ENCODE measurements at places on chromosomes 6 and 20.

DNA sequence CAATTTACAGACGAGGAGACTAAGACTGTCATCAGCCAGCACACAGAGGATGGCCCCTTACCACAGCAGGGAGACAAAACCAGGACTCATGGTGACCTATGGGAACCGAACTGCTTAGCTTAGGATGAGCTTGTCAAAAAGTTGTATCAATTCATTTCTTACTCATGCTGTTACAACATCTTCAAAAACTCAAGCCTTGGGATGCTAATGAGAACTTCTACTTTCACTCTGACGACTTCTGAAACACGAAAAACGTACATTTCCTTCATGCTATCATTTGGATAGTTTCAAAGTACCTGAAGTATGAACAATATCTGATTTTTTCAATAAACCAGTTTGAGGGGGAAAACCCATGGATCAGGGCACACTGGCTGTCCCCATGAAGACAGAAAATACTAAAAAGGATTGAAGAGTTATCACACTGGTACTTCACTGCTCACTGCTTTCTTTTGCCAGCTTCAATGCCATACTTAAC, 31.9 kb downstream of the HIVEP2 start:
- DNase-seq: no peak

GRCh38 chr6:154542747-154543146, 32.3 kb upstream of the CNKSR3 start:
- no peak for DNase-seq

DNA sequence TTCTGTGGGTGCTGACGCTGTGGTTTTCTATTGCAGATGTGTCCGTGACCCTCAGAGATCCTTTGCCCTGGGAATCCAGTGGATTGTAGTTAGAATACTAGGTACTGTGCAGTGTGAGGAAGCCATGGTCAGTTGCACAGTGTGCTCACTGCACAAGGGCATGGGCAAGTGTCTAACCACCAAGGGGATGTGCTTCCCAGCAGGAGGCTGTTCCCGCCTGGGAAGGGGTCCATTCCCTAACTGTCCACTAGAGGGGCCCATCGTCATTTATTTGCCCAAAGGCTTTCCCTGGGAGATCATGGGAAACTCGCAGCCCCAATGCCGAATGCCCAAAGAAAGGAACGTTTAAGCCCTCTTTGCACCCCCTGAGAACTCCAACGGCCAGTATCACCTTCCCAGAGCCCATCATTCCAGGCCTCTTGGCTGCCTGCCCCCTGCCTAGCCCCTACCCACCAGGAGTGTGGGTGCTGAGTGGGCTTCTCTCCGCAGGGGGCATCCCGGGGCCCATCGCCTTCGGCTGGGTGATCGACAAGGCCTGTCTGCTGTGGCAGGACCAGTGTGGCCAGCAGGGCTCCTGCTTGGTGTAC, 26.2 kb downstream of the SLCO4A1 start:
- peak; percentile 74 for DNase-seq

DNA sequence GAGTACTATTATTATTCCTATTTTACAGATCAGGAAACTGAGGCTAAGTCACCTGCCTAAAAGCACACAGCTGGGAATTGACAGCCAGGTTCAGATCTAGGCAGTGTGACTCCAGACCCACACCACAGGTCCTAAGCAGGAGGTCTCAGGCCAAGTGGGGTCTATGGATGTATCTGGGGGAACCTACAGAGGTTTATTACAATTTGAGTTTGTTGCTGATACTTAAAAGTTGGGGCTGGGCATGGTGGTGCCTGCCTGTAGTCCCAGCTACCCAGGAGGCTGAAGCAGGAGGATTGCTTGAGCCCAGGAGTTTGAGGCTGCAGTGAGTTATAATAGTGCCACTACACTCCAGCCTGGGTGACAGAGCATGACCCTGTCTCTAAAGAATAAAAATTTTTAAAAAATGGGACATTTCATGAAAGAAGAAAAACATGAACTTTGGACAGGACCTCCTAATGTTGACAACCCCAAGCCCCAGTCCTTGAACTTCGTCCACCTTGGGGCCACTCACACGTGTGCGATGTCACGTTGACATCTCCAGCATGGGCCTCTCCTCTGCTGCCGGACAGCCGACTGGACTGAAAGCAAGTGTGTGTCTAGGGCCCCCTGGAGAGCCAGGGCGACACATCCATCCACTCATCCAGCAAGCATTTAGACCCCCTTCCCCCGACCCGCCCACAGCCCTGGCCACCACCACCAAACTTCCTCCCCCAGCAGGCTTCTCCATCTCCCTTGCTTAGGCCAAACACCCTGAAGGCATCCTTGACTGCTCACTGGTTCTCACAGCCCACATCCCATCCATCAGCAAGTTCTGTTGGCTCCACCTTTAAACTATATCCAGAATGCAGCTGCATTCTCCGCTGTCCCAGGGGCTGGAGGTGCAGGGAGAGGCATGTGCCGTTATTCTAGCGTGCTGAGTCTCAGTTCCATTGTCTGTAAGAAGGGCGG, 40.0 kb downstream of the NOL4L start:
- no peak for DNase-seq

- no peak for DNase-seq
Measured at GRCh38 chr6:134021396-134022122, 30.9 kb downstream of the SLC2A12 start.

DNA sequence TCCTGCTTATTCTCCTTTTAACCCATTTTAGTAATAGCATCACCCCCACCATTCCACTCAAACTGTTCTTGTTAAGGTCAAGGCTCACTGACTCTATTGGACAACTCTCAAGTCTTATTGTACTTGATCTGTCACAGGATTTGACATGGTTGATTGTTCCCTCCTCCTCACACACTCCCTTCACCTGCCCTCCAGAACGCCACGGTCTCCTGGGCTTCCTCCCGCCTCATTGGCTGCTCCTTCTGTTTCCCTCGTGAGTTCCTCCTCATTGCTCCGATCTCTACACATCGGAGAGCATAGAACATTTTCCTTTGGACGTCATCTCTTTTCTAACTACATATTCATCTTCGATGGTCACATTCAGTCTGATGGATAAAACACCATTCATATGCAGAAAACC, 55.1 kb downstream of the STMND1 start:
- DNase-seq: no peak

- DNase-seq: no peak
Measured at GRCh38 chr6:39830444-39830843, 38.3 kb downstream of the DAAM2 start.

DNA sequence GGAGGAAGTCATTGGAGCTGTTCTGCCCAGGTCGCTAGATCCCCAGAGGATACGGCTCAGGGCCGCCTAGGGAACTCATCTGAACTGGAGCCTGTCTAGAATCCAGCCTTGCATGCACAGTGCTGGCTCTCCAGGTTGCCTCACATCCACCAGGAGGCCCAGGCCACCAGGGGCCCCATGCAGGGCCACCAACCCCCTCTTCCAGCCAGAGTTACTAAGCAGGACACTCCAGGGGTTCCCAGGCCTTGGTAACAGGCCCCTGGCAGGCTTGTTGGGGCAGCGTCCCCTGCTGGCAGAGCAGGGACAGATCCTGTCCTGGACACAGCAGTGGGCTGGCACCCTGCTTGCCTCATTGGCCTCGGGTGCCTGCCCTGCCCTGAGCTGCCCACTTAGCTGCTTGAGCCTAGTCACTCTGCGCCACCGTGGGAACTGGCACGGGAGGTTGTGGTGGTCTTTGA, 35.3 kb downstream of the EFCAB8 start:
- no peak for DNase-seq

GRCh38 chr6:146071781-146072180, 42.9 kb downstream of the GRM1 start:
- DNase-seq: no peak

- DNase-seq: no peak
Measured at GRCh38 chr6:129009851-129010250, 126.9 kb downstream of the LAMA2 start.

GRCh38 chr6:133748628-133749027, 140.3 kb upstream of the TCF21 start:
- DNase-seq: no peak

- DNase-seq: no peak
Measured at GRCh38 chr20:37690626-37691369, 3.0 kb upstream of the CTNNBL1 start.

GRCh38 chr6:112749673-112750072, 402.5 kb downstream of the RFPL4B start:
- no peak for DNase-seq

DNA sequence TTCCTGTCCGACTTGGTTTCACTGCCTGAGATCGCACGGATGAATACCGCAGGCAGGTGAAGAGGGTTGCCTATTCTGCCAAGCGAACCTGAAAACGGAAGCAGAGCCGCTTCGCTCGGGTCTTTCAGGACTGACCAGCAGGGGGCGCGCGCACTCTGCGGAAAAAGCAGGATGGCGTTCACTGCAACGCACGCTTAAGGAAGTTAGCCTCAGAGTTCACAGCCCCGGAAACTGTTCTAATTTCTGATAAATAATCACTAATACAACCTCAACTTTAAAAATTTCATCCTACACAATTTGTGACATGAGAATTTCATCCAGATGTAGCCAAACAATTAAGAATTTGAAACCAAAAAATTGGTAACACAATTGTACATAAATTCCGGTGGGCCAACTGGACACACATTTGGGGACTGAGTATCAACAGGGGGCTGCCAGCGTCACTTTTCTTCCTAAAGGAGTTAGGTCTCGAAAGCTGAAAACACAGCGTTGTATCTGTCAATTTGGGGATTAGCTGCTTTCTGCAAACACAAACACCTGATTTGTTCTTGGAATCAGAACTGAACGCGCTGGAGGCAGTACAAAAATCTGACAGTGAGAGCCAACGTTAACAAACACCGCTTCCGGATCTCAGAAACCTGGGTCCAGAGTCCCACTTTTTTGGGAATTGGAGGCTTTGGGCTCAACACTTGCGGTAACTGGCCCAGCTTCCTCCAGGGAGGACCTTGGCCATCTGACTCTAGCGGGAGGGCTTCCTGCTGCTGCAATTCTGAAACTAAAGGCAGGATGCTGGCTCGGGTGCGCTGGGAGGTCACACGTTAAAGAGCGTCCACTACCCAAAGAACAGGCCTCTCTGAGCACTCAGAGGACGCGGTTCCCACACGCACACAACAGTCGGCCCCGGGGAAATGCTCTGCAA, 8.8 kb downstream of the PXDC1 start:
- DNase-seq: peak; percentile 79

DNA sequence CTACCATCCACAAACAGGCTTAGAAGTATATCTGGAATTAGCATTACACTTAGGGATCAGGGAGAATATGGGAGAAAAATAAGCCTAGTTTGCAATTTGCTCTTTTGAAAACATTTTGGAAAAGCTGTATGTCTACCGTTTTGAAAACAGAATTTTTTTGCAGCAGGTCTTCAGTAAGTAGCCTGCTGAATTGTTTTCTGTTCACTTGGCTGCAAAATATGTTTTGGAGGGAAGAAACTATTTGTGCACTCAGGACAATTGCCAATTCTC, 39.6 kb downstream of the ILRUN start:
- DNase-seq: peak; percentile 22

GRCh38 chr6:17276766-17277165, 4.4 kb upstream of the RBM24 start:
- DNase-seq: no peak

DNA sequence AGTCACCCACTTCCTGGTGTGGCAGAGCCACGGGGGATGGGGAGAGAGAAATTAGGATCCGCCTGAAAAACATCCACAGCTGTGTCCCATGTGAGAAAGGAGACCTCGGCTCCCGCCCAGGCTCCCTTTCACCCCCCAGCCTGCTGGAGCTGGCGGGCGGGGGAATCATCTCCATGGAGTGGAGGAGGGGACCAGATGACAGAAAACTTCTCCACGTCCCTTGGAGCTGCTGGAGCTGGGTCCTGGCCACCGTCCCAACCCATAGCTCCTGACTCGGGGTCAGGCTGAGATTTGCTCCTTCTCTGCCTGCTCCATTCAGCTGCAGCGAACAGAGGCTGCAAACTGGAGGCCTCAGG, 113.8 kb downstream of the CEBPB start:
- no peak for DNase-seq

DNA sequence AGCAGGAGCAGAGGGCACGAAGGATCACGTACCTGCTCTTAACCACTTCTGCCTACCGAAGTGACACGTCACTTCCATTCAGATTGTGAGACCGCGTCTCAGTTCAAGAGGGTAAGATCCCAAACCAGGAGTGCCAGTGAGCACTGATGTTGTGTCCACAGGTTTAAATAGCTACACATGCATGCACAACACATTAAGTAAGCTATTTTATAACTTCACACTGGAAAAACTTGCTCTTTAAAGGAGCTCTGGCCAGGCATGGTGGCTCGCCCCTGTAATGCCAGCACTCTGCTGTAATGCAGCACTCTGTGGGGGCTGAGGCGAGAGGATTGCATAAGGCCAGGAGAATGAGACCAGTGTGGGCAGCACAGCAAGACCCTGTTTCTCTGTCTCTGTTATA, 21.1 kb downstream of the ABHD12 start:
- DNase-seq: no peak

DNA sequence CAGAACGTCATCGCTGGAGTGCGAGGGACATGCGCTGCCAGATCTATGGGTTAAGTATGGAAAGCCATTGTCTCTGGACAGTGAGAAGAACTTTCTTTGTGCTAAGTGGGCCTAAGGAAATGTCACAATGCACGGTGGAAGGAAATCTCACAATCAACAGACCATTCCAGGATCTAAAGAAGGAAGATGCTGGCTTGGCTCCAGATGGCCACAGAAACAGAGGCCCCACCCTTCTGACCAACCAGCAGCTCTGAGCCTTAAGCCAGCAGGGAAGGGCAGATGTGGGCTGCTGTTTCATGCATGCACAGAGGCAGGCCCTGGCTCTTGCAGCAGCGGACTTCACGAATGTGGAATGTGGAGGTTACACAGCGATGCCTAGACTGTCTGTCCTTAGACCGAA, 156.3 kb downstream of the SOBP start:
- DNase-seq: no peak

- DNase-seq: no peak
Measured at GRCh38 chr6:31090973-31091364, 21.4 kb downstream of the C6orf15 start.

DNA sequence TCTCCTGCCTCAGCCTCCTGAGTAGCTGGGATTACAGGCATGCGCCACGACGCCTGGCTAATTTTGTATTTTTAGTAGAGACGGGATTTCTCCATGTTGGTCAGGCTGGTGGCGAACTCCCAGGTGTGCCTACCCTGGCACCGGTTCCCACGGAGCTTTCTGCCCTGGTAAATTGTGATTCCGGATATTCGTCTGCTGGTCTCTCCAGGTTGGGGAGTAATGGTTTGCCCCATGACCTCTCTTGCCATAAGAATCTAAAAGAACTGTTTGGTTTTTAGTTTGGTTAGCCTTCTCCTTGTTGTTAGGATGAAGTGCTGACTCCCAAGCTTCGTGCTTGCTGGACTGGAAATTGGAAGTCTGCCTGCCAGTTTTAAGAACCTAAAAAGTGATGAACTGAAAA, 223.8 kb downstream of the BCAS1 start:
- no peak for DNase-seq

- no peak for DNase-seq
Measured at GRCh38 chr6:67818322-67818721, 816.8 kb upstream of the ADGRB3 start.

- DNase-seq: no peak
Measured at GRCh38 chr6:139448998-139449610, 74.7 kb upstream of the CITED2 start.
